ENCODE measurements at places on chromosomes 5 and 9.

DNA sequence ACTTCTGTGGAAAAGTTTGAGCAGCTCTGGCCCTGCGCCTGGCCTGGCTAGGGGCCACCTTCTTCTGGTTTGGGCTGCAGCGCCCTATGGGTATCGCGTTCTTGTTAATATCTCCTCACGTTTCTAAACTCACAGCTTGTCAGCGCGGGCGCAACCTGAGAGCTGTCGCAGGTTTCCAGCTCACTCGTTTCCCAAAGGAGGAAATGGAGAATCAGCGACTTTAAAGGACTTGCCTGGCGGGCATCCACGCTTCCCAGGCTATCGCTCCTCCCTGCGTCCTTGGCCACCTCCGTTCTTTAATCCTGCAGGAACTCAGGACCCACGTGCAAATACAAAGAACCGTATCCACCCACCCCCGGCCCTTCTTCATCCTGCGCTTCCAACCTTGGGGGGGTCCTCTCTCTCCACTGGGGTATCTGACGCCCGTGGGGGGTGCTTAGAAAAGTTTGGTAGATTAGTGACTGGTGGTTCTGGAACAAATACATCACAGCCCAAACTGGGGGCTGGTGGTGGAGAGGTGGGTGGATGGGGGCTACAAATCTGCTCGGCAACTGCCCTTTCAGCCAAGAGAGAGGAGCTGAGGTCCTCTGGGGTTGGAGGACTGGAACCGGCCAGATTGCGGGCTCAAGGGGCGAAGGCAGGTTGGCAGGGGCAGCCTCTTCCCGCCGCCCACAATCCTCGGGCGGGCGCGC lies 578 bp upstream of the PSAT1 start:
- DNase-seq = no peak

GRCh38 chr9:93136011-93136440 lies 2.0 kb upstream of the NINJ1 start:
- no peak for DNase-seq

GRCh38 chr9:93949694-93950449 lies 5.3 kb downstream of the BARX1 start:
- no peak for DNase-seq

DNA sequence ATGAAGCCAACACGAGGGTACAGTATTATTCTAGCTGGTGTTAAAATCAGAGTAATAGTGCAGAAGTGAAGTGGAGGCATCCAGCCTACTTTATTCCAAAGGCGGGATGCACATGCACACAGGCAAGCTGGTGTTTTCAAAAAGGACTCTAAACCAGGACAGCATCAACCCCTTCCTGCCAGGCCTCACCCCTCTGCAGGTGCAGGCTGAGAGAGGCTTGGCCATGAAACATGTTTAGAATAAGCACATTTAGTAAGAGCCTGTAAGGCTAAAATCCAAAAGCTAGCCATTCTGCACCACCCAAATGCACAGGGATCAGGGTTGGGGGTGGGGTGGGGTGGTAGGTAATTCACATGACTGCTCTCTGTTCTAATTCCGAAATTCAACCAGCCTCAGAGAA lies 71.2 kb downstream of the SHC3 start:
- no peak for DNase-seq

GRCh38 chr5:54450542-54450941 lies 5.0 kb upstream of the HSPB3 start:
- DNase-seq = no peak

DNA sequence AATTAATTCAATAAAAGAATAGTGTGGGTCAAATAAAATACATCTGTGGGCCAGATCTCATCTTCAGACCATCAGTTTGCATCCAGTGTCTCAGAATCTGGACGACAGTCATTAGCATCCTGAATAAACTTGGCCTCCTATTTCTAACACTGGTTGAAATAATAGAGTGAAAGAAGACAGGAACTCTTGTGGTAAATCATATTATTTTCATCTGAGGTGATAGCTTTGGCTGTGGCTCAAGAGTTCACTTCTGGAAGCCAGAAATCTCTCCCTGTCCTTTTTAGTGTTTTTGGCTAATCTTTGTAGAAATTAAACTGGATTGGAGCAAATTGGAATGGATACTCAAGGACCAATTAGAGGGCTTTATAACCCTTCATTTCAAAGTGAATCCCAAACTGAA lies 63.4 kb upstream of the HMHB1 start:
- no peak for DNase-seq

DNA sequence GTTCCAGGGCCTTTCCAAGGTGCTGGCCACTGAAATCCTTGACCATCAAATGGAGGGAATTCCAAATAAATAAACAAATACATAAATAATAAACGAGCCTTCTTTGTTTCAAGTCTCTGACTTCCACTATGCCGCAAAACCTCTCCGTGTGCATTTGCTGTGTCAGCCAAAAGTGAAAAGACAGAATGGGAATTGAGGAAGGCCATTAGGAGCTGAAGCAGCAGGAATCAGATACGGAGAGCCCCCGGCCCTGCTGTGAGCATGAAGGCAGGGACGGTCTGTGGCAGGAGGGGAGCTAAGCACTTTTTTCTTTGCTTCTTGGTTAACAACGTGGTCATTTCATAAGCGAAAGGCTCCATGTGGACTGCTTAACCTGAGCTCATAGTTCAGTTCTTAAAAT lies 26.1 kb downstream of the PLPPR1 start:
- no peak for DNase-seq

DNA sequence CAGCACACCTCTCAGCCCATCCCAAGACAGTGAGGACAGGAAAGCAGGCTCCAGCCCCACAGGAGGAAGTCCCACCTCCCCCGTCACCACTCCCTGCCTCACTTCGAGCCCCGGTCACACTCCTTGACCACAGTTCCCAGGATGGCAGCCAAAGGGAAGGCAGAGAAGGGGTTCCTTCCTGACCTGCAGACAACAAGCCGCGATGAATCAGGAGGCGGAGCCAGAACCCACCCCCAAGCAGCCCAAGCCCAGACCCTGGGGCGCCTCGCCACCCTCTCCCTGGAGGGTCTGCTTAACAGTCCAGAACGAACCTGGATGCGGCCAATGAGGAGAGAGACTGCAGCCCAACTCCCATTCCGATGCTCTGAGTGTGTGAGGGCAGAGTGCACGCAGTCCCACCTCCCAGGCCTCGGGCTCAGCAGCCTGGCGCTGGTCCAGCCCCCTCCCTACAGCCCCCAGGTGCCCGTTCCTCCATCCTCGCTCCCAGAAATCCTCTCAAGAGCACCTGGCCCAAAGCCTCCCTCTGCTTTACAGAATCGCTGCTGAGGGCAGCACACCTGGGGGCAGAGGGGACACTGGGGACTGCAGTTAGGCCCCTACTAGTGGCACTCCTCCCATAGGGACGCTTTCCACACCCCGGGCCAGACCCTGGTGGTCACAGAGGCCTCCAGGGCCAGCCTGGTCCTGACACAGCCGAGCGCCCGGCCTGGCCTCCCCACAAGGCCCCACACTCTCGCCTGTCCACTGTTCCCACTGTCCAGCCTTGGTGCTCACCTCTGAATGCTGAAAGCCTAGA lies 69.6 kb upstream of the LRRTM2 start:
- DNase-seq = no peak

GRCh38 chr9:137313956-137314560 lies 12.0 kb upstream of the NRARP start:
- DNase-seq = no peak

DNA sequence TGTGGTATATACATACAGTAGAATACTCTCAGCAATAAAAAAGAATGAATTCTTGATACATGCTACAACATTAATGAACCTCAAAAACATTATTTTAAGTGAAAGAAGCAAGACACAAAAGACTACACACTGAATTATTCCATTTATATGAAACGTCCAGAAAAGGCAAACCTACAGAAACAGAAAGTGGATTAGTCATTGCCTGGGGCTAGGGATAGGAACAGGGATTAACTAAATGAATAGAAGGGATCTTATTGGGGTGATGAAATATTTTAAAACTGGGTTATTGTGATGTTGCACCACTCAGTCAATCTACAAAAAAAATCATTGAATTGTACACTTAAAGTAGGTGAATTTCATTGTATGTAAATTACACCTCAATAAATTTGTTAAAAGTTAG lies 326.7 kb downstream of the PIK3R1 start:
- DNase-seq = no peak

GRCh38 chr5:132291026-132291425 lies 3.2 kb upstream of the SLC22A4 start:
- DNase-seq = no peak

GRCh38 chr5:112475747-112476365 lies 56.8 kb upstream of the EPB41L4A start:
- DNase-seq = no peak

DNA sequence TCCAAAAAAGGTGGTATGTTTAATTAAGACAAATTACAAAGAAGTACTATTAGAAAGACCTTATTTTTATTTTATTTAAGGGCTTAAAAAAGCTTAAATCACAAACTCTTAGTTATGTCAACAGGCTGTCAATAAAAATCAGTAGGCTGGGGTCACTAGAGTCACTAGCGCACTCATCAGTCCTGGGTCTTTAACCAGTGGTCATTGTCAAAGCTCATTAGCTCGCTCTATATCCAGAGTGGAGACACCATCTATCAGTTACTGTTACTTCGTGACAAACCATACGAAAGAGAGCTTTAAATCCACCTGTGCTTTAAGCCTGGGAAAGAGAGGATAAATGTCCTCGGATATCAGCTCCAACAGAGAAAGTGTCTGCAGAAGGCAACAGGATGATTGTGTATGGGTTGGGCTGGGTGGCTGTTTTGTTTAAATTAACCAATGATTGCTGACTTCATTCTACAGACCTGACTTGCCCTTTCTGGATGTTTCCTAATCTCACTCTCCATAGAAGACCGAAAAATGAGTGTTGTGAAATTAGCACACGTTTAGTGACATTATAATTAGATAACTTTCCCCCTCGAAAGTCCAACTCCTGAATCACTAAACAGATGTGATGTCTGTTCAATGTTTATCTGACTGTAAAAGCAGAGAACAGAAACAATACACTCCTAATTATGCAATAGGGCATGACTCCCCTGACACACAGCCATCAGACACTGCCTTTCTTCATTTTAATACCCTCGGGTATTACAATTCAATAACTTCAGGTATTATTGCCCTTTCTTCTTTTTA lies 123.6 kb upstream of the TNPO1 start:
- no peak for DNase-seq

- DNase-seq = no peak
Observed at GRCh38 chr9:98485706-98486105, 223.0 kb downstream of the GABBR2 start.

GRCh38 chr9:16619914-16620520 lies 250.5 kb downstream of the BNC2 start:
- no peak for DNase-seq

GRCh38 chr5:105954341-105954740 lies 1716.4 kb downstream of the EFNA5 start:
- no peak for DNase-seq

GRCh38 chr9:103789686-103790085 lies 304.4 kb upstream of the SMC2 start:
- no peak for DNase-seq

GRCh38 chr5:67066815-67067214 lies 129.8 kb downstream of the CD180 start:
- no peak for DNase-seq

DNA sequence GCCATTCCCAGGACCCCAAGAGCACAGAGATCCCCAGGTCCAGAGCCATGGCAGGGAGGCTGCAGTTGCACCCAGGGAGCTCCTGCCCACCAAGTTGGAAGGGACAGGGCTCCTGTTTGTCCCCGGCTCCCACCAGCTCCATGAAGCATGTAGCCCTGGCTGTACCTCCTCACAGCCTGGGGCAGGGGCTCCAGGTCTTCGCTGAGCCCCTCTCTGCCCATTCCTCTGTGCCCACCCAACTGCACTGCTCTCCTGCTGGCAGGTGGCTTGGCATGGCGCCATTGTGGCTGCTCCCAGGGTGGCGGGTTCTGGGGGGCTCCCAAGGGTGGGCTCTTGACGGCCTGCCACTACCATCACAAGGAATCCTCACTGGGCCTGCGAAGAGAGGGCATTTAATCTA lies 197.5 kb upstream of the DAB2 start:
- no peak for DNase-seq

DNA sequence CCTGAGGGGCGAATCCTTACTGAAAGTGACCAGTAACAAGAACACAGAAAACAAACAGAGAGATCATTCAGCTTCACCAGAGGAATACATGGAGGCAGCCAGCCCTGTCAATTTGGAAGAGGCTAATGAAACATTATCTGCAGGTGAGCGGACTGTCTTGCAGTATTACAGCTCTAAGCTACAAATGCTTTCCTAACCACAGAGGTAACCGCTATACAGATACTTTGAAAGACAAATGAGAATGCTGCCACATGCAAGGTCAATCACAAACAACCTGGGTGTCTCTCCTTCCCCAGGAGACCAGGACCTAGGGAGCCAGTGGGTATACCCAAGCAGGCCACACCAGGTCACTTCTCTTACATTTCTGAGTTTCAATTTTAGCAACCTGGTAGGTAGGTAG lies 30.2 kb downstream of the EFNA5 start:
- DNase-seq = no peak
